T-helper 1 cell (primary cell): ENCODE measurements at places on chromosomes 1 and 21.

- DNase-seq, result no peak
These were observed 614.5 kb upstream of the ADGRL2 start for GRCh38 chr1:81186261-81186660.

GRCh38 chr1:7366955-7367665 is 404.0 kb upstream of the VAMP3 start:
- DNase-seq, result no peak

DNA sequence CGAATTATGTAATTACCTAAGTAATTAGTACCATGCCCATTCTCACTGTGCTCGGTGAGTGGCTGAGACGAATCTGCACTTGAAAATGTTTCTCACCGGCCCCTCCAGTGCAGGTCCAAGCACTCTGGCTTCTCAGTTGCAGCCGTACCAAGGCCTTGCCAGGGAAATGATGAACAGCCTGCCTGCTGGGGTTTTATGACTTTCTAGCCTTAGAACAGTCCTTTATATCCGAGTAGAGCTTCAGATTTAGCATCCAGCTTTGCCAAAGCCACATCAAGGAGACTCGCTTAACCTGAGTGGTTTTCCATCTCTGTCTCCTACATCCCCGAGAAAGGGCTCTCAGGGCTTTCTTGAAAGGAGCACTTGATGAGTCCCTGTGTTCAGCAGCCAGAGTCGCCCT is 83.4 kb downstream of the GREM2 start:
- DNase-seq, result no peak

- no peak for DNase-seq
These were observed 13.0 kb downstream of the PHGDH start for GRCh38 chr1:119724611-119725218.

- DNase-seq, result no peak
These were observed 203.5 kb downstream of the FCRL5 start for GRCh38 chr1:157348538-157349480.

GRCh38 chr1:150550222-150551050 is 1.2 kb downstream of the ADAMTSL4 start:
- DNase-seq, result no peak

DNA sequence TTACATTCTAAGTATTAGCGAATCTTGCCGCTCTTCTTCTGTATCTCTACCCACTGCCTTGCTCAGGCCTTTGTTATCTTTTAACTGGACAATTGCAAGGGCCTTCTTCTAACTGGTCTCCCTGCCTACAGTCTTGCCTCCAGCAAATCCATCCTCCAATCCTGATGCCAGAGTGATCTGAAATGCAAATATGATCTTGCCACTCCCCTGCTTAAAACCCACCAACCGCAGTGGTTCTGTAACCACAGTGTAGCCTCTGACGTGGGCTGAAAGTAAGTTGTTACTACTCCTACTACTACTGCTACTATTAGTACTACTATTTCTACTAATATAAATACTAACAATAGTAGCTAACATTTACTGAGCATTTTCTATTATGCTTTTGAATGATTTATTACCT is 12.4 kb downstream of the MOV10 start:
- no peak for DNase-seq

- peak; percentile 49 for DNase-seq
These were observed 74.1 kb downstream of the SERINC2 start for GRCh38 chr1:31487143-31487542.

- no peak for DNase-seq
These were observed 369.5 kb upstream of the BRINP3 start for GRCh38 chr1:190847166-190847565.

- no peak for DNase-seq
These were observed 97.0 kb downstream of the UBR4 start for GRCh38 chr1:19112891-19113696.

DNA sequence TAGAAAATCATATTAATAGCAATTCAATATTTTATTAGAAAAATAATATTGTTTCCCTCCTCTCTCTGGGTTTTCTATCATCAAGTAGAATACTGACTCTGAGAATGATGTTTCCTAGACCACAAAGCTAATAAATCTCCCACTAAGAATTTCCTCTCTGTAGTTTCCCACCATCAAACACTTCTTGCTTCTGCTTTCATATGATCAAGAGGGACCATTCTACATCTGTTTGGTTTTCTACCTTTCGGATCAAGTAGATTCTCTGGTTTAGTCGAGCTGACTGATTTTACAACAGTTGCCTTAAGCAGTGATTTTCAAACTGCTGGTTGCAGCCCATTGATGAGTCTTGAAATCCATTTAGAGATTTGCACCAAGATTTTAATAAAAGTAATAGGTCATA is 240.2 kb upstream of the PTBP2 start:
- no peak for DNase-seq

- DNase-seq, result no peak
These were observed 9.3 kb upstream of the TSNAX start for GRCh38 chr1:231519166-231519565.

- DNase-seq, result no peak
These were observed 1.7 kb downstream of the ADSS2 start for GRCh38 chr1:244449936-244450508.

- DNase-seq, result no peak
These were observed 393.1 kb downstream of the BRINP3 start for GRCh38 chr1:190084552-190084951.

DNA sequence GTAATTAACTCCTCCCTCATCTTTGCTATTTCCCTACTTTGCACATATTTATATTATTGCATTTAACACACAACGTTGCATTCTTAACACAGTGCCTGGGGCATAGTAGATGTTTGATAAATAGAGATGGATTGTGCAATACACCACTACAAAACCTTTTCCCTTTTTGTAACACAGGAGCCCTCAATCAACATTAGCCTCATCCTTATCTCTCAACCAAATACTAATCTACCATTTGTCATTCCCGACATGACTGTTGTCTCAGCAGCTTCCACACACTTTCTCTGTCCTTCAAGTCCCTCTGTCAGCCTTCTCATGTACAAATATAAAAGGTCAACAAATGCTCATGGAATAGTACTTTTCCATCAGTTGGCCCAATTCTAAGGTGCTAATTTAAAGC is 78.9 kb upstream of the KCNK2 start:
- no peak for DNase-seq

DNA sequence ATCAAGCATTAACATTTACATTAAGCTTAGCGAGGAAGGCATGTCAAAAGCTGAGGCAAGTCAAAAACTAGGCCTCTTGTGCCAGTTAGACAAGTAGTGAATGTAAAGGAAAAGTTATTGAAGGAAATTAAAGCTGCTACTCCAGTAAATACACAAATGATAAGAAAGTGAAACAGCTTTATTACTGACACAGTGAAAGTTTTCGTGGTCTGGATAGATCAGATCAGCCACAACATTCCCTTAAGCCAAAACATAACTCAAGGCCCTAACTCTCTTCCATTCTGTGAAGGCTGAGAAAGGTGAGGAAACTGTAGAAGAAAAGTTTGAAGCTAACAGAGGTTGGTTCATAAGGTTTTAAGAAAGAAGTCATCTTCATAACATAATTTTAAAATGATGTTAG is 131.9 kb downstream of the VAV3 start:
- DNase-seq, result no peak

- no peak for DNase-seq
These were observed 13.4 kb downstream of the DRAXIN start for GRCh38 chr1:11704691-11705475.

- peak; percentile 61 for DNase-seq
These were observed 46.1 kb upstream of the RBM34 start for GRCh38 chr1:235207209-235207565.

DNA sequence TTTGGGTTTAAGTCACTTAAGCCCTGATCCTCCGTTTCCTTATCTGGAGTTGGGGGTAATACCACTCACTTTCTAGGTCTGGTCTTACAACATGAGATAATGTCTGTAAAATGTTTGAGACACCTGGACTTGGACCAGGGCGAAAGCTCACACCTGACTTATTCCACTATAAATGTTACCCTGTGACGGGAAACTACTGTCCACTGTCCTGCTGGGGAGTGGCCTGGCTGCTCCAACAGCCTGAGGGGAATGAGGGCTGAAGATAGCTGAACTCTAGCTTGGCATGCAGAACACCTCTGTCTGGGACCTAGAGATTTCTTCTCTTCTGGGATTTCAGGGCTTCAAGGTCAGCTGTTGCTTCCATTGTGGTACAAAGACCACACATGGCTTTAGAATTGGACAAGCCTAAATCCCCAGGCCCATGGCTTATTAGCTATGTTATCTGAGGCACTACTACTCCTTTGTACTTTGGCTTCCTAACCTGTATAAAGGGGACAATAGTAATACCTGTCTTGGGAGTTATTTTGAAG is 9.5 kb upstream of the A3GALT2 start:
- DNase-seq, result no peak

DNA sequence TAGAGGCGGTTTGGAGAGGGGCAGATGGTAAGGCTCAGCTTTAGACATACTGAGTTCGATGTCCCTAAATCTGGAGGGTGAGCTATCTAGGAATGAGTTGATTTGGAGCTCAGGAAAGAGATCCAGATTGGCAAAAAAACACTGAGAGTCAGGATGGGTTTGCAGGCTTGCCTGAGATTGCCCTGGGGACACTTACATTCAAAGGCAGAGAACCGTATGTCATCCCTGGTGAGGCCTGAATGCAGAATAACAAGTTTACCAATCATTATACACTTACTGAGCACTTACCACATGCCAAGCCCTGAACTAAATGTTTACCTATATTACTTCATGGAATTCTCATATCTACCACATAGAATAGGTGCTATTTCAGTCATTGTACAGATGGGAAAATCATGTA is 27.5 kb downstream of the TFAP2E start:
- DNase-seq, result no peak

GRCh38 chr1:13730291-13730690 is 30.3 kb downstream of the PRDM2 start:
- DNase-seq, result no peak

GRCh38 chr1:169941982-169942830 is 48.5 kb upstream of the SCYL3 start:
- DNase-seq, result no peak

DNA sequence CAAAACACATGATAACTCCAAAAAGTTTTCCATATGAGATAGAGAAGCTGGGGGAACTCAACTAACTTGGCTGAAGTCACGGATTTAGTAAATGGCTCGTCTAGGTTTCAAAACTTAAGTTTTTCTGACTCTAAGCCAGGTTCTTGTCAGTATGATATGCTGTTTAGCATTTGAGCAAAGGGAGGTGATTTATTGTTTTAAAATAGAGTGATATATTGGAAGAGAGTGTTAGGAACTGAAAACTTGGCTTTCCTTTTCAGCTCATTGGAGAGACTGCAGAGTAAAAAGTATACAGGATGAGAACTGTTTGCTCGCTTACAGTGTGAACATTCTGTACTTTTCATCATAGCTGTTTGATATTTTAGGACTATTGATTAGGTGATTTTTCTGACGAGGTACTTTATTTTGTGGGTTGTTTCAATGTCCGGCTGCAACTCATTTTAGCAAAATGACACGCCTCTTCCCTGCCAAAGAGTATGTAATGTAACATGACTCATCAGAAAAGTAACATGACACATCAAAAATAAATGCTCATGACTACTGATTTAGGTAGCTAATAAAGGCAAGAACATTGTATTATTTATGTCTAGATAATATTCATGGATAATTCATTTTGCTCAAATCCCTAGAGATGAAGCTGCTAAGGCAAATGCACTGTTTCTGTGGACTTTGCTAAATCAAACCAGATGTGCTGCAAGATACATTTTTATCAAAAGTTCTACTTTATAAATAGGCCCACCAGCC is 355.1 kb downstream of the GPATCH2 start:
- no peak for DNase-seq

DNA sequence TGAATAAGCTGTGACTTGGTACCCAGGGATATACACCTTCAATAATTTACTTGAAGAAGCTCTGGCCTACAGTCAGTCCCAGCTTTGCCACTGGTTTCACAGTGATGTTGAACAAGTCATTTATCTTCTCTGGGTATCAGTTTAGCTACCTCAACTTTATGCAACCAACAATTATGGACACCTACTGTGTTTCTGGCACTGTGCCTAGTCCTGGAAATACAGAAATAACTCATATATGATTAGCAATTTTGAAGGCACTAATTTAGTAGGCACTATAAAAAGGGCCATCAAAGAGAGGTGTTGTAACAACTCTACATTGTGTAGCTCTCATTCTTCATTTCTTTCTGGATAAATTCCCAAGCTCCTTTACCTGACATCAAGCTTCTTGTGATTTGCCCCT is 88.6 kb upstream of the SPATA6 start:
- no peak for DNase-seq

GRCh38 chr1:172530000-172530399 is 3.0 kb upstream of the SUCO start:
- DNase-seq, result no peak

- no peak for DNase-seq
These were observed 46.9 kb upstream of the PUM1 start for GRCh38 chr1:31112266-31112935.

DNA sequence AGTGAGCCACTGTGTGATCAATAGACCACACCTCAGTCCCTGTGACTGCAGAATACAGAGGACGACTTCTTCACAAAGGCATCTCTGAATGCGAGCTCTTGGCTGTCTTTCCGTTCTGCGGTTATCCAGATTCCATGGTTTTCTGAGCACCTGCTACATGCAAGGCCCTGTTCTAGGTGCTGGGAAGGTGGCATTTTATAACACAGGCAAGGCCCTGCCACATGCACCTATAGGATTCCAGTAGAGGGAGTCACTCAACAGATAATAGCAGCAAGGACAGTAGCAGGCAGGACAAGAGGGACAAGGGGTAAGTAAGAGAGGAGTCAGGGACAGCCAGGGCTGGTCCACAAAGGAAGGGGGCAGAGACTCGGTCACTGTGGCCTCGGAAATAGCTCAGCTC is 9.0 kb downstream of the URB1 start:
- no peak for DNase-seq

DNA sequence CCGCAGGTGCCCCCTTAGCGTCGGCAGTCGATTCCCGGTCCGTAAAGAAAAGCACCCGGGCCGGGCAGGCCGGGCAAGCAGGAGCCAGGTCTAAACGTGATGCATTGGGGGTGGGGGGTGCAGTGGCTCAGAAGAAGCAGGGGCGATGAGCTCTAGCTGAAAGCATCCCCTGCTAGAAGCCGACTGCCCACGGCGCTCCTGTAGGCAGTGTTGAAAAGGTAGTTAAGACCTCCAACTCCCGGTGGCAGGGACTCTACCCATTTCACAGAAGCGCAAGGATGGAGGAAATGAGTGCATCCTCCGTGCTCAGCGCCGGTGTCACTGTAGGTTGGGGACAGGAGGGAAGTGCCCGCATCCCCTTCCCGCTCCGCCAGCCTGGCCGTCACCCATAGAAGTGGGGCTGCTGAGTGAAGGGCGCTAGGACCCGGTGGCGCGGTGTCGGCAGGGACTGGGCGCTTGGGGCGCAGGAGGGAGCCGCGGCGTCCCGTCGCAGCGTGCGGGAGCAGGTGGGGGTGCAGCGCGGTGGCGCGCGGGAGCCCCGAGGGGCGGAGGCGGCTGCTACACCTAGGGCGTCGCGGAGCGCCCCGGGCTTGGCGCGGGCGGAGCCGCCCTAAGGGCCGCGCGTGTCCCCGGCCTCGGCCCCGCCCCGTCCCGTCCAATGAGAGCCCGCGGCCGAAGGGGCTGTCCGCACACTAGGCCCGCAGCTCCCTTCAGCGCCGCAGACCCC is at the start of gene WNT2B:
TSS of gene WNT2B (plus strand) at position 688 of the 727 bp plus-strand sequence. CDS start 298 bp downstream, outside the sequence.
- DNase-seq, result no peak
